ENCODE measurements at places on chromosomes 6 and 20. TPM values are rescaled to one million over a fixed set of nuclear protein-coding genes. Genes with fewer than 3 reads are reported as not detected.

DNA sequence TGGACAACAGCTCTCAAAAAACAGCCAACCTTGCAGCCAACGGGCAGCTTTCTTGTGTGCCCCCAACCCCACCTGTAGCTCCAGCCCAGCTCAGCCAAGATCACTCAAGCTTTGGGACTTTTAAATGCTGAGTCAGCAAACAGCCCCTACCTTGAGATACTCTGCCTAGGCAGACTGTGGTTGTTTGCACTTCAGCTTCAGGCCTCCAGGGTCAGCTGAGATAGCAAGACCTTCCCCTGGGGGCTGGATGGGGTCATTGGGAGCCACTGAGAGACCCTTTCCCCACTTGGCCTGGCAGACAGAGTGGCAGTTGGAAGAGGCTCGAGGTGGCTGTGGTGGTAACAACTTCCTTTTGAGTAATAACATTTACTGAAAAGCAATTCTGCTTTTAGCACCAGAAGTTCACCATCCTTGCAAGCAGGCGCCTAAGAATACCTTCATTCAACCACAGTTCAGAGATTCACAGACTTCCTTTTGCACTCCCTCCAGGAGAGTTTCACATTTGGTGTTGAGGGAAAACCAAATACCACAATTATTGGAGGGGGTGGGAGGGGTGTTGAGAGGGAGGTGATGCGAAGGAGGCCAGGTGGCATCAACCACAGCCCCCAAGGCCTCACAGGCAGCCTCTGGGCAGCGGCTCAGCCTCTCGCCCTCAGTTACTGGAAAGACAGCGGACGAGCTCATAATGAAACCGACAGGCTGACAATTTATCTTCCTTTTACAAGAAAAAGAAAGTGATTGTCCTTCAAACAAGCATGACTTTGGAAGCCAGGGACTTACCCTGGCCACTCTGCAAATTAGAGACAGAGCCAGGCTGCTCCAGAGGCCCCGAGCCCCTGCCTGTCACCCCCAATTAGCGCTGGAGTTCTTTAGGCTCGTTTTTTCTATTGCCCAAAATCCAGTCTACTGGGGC, 148.1 kb downstream of the CEBPB start:
- H3K36me3 ChIP-seq, result no peaks in the 10 kb centered on the region
- H3K4me1 ChIP-seq, result peaks cover 56% of the 10 kb centered on the region
- peak overlapping the region; percentile 87 for H3K27ac ChIP-seq
- no peaks in the 10 kb centered on the region for H3K27me3 ChIP-seq

Gene KCNK17
- total RNA-seq, result not detected

DNA sequence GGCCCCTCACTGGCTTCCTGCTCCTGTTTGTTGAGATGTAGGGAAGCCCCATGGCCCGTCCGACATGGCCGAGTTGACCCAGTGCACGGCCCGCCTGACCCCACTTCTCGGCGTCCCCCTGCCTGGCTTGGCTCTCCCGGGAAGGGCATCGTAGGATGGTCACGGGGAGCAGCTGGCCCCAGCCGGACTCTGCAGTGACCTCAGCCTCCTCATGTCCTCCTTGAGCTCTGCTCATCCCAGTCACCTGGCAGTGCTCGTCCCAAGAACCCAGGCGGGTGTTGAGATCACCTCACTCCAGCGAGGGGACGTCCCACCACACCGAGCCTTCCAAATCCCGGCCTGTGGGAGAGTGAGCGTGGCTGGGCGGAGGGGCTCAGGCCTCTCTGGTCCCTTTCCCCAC, 15.7 kb downstream of the SLCO4A1 start:
- H3K27ac ChIP-seq, result no peak overlapping the region
- no peak overlapping the region for H3K4me3 ChIP-seq
- peaks cover 4% of the 10 kb centered on the region for H3K4me1 ChIP-seq
- no peak for DNase-seq

DNA sequence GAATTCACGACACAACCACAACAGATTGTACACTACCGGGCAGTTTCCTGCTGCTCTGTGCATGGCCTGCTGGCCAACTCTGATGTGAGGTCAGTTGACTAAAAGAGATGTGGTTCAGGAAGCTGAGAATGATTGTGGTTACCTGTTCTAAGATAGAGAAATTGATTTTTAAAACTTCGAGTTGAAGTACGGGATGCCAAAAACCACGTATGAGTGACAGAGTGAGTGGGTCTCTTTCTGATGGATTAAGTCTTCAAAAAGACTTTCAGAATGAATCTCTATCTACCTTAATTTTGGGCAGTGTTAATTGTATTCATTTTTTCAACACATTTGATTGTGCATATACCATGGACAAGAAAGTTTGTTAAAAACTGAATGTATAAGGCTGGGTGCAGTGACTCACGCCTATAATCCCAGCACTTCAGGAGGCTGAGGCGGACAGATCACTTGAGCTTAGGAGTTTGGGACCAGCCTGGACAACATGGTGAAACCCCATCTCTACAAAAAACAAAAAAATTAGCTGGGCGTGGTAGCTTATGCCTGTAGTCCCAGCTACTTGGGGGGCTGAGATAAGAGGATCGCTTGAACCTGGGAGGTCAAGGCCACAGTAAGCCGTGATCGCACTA, 121.2 kb downstream of the SGK1 start:
- no peak overlapping the region for H3K27ac ChIP-seq
- no peak for DNase-seq
- no peaks in the 10 kb centered on the region for H3K36me3 ChIP-seq
- no peaks in the 10 kb centered on the region for H3K27me3 ChIP-seq

Gene CBLN4
- under 0.01 TPM for total RNA-seq

Gene MOCS3
- 10.5 TPM for total RNA-seq

- H3K27me3 ChIP-seq, result no peaks in the 10 kb centered on the region
- H3K4me3 ChIP-seq, result no peak overlapping the region
- H3K36me3 ChIP-seq, result no peaks in the 10 kb centered on the region
- H3K4me1 ChIP-seq, result peaks cover 5% of the 10 kb centered on the region
Measured at GRCh38 chr6:126804332-126805064, 314.0 kb upstream of the RSPO3 start.

DNA sequence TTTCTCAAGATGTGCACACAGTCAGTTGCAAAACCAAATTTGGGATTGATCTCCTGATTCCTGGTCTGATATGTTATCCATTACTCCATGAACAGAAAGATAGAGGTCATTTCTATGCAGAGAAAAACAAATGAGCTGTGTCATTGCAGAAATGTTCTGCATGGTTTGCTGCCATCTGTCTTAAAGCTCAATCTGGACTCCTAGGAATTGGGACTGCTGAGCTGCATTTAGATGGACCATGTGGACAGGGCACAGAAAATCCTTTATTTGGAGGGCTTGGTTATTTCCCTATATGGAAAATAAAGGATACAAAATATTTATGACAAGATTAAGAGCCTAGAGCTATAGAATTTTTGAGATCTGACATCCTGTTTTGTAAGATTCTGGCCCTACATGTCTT, 91.3 kb downstream of the ADGRB3 start:
- no peak overlapping the region for H3K4me3 ChIP-seq
- H3K27ac ChIP-seq, result no peak overlapping the region
- no peak for DNase-seq
- no peaks in the 10 kb centered on the region for H3K36me3 ChIP-seq
- H3K4me1 ChIP-seq, result no peaks in the 10 kb centered on the region

Gene ULBP3
- 11.2 TPM for total RNA-seq

Gene PSORS1C1
- 2.2 TPM for total RNA-seq

DNA sequence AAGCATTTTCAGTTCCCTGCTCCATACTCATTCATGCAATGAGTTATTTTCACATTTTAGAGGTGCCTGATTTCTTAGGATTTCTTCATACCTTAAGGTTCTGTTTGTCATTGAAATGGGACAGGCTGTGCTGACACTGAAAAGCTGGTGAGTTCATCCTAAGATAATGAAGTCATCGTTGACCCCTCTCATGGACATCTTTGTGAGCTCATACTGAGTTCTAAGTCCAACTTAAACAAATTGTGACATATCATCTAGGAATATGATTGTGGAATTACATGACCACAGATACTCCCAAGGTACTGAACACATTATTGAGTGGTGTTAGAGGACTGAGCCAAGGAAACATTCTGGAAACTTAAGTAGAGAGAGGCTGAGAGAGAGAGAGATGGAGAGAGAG, 224.8 kb upstream of the JAG1 start:
- no peak for DNase-seq
- no peaks in the 10 kb centered on the region for H3K27me3 ChIP-seq
- no peak overlapping the region for H3K27ac ChIP-seq
- peaks cover 5% of the 10 kb centered on the region for H3K4me1 ChIP-seq
- H3K4me3 ChIP-seq, result no peak overlapping the region

- no peak for DNase-seq
- no peak overlapping the region for H3K4me3 ChIP-seq
- no peaks in the 10 kb centered on the region for H3K36me3 ChIP-seq
- no peaks in the 10 kb centered on the region for H3K27me3 ChIP-seq
Measured at GRCh38 chr6:55058682-55059081, 115.6 kb upstream of the HCRTR2 start.

DNA sequence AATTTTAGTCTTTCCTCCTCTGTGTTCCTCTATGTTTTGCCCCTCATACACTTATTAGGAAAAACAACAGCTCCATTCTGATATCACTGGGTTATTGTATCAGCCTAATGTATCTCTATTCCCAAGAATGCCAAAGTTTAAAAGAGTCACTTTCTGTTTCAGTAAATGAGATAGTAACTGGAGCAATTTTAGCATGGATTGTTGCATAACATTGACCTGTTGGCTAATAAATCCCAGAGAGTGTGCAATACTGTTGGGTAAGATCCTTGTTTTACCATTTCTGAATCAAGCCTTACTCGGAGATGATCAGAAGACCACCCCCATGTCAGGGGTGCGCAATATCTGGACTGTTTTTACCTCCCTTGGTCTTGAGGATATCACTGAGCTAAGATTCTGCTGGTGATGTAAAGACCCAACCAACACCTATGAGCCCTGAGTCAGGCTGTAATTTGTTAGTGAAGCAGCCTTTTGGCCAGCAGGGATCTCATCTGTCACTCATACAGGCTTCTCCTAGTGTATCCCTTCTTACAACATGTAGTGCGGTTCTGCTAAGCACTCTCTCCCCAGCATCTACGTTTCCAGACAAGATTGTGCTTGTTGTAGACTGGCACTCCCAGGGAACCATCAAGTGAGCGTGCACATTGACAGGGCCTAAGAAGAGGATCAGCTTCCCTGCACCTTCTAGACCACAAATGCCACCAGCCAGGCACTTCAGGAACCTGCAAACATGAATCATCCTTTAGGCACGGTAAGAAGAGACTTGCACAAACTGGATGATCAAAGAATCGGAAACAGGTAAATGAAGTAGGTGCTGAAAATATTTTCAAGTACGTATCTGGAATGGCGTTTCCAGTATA, 11.5 kb upstream of the IPCEF1 start:
- DNase-seq, result no peak
- H3K27ac ChIP-seq, result no peak overlapping the region
- H3K36me3 ChIP-seq, result no peaks in the 10 kb centered on the region
- no peaks in the 10 kb centered on the region for H3K4me1 ChIP-seq
- no peaks in the 10 kb centered on the region for H3K27me3 ChIP-seq
- no peak overlapping the region for H3K4me3 ChIP-seq

DNA sequence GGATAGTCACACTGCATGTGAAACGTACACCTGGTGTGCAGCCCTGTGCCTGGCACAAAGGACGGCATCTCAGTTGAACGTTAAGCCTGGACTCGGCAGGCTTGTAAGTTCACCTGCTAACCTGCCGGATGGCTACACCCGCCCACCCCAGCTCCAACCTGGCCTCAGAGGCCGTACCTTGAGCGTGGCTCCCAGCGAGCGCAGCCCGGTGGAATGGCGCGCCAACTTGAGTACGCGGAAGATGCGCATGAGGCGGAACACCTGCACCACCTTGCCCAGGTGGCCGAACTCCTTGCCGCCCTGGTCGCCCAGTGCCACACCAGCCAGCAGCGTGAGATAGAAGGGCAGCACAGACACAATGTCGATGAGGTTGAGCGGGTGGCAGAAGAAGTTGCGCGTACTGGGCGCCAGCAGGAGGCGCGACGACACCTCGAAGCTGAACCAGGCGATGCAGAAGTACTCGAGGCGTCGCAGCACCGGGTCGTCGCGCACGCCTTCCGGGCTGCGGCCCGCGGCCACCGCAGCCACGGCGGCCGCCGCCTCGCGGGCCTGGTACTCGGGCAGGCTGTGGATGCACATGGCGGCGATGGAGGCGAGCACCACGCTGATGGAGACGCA, 3.3 kb downstream of the KCNS1 start:
- H3K4me1 ChIP-seq, result peaks cover 12% of the 10 kb centered on the region
- no peaks in the 10 kb centered on the region for H3K36me3 ChIP-seq
- H3K4me3 ChIP-seq, result no peak overlapping the region
- no peaks in the 10 kb centered on the region for H3K27me3 ChIP-seq
- peak; percentile 91 for DNase-seq

Gene UNC5CL
- under 0.01 TPM for total RNA-seq

DNA sequence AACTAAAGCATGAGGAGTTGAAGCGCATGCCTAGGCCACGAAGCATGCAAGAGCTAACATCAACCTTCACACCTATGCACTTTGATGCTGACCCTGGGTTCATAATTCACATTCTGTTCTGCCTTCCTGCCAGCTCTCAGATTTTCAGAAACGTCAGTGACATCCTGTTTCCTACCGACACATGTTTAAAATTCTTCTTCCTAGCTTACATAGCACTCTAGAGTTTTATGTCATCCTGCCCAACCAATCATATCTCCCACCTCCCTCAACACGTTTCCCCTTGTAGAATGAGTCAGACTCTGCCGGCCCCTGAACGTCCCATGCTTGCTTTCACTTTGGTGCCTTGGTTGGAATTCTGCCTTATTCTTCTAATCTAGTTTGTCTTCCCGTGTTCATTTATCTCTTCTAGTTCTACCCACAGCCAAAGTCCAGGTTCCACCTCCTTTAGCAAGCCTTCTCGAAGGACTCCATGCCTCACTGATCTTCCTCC, 97.2 kb upstream of the MAP7 start:
- peak overlapping the region; percentile 60 for H3K4me3 ChIP-seq
- H3K27me3 ChIP-seq, result no peaks in the 10 kb centered on the region
- no peak for DNase-seq
- peak overlapping the region; percentile 65 for H3K27ac ChIP-seq

- H3K27me3 ChIP-seq, result no peaks in the 10 kb centered on the region
- H3K36me3 ChIP-seq, result no peaks in the 10 kb centered on the region
- no peaks in the 10 kb centered on the region for H3K4me1 ChIP-seq
- DNase-seq, result no peak
- no peak overlapping the region for H3K4me3 ChIP-seq
Measured at GRCh38 chr6:13273931-13274706, 54.2 kb downstream of the TBC1D7 start.

DNA sequence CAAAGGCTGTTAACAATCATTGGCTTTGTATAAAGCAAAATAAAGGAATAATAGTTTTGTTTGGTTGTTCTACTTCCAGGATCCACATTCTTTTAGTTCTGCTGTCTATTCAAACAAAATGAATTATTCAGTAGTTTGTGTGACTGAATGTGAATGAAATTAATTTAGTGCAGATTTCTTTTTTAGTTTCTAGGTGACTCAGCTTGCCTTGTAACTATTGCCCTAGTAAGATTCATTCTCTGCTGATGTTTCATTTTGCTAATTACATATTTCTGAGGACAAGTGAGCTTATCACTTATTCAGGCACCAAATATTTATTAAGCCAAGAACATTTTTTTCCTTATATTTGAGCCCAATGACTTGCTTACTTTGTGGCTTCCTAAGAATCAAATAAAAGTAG, 46.5 kb upstream of the RIPOR2 start:
- no peak overlapping the region for H3K4me3 ChIP-seq
- H3K4me1 ChIP-seq, result peaks cover 12% of the 10 kb centered on the region
- peak; percentile 26 for DNase-seq
- H3K27me3 ChIP-seq, result no peaks in the 10 kb centered on the region
- H3K27ac ChIP-seq, result no peak overlapping the region
